ENCODE measurements at places on chromosomes 6 and 20. TPM values are rescaled to one million over a fixed set of nuclear protein-coding genes. Genes with fewer than 3 reads are reported as not detected.

Gene DEFB124
- total RNA-seq: not detected

Gene OTOR
- total RNA-seq: not detected

Gene BANF2
- not detected for total RNA-seq

Gene ZNF512B
- total RNA-seq: 50.5 TPM

Gene EFCAB8
- 0.29 TPM for total RNA-seq

Gene TBXT
- total RNA-seq: not detected

DNA sequence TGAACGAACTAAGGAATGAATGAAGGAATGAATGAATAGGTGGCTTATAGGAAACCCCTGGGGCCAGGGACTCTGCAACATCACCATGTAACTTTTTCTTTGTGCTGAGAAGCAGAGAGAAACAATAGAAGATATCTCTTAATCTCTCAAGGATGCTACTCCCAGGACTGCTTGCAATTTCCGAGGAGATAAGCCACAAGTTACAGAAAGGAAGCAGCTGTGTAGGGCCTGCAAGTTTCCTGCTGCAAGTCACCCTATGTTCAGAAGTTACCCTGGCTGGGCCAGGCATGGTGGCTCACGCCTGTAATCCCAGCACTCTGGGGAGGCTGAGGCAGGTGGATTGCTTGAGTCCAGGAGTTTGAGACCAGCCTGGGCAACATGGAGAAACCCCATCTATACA lies 7.3 kb upstream of the MAVS start:
- H3K27me3 ChIP-seq: no peaks in the 10 kb centered on the region
- H3K36me3 ChIP-seq: peaks cover 4% of the 10 kb centered on the region
- H3K4me1 ChIP-seq: no peaks in the 10 kb centered on the region
- no peak overlapping the region for H3K27ac ChIP-seq

DNA sequence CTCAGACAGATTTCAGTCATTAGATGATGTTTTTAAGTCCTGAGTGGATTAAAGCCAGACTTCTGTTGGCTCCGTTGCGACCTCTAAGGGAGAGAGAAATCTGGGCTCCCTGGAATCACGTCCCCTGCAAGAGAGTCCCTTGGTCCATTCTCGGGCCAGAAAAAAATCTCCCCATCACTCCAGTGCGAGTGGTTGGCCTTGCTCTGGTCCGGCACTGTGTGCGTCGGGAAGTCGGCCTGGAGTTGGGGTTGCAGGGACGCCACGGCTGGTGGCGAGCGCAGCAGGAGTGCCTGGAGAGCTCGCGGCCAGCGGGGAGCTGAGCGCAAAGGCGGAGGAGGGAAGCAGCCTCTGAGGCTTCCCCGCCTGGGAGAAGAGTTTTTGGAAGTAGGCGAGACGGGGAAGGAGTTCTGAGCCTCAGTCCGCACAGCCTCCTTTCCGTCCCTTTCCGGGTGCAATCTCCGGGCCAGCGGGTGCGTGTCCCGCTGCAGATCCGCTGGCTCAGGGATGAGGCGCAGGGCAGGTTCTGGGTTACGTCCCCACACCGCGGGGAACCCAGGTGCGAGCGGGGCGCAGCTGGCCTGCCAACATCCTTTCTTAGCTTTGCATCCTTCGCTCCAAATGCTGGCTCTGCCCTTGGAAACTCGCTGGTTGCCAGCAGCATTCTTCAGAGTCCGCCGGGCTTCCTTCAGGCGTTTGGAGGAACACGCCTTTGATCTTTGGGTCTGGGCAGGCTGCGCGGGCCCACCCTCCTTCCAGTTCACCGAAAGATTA lies 6.8 kb downstream of the TCF21 start:
- peaks cover 87% of the 10 kb centered on the region for H3K27me3 ChIP-seq
- peaks cover 15% of the 10 kb centered on the region for H3K4me1 ChIP-seq
- H3K27ac ChIP-seq: peak overlapping the region; percentile 42
- no peak for DNase-seq
- H3K36me3 ChIP-seq: no peaks in the 10 kb centered on the region

DNA sequence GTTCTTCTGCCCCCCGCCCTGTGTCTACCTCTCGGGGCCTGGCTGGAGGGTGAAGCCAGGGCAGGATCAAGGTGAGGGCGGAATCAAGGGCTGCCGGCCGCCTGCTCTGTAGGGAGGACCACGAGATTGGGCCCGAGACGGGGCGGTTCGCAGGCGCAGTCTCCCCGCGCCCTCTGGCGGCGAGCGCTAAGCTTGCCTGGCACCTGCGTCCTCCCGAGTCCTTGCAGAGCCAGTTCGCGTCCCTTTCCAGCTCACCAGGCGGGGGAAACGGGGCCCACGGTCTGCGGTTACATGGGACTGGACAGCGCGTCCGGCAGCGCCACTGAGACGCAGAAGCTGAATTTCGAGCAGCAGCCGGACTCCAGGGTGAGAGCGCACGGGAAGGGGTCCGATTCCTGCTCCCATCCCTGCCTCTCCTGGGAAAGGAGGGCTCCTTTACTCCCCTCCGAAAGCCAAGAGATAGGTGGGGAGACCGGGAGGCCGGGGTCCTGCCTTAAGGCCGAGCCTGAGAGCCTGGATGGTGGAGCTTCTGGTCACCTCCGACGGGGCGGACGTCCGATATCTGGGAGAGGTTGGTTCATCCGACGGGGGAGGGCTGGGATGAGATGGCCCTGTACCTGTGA lies 3.6 kb upstream of the MATN4 start:
- H3K4me1 ChIP-seq: no peaks in the 10 kb centered on the region
- peak; percentile 68 for DNase-seq
- H3K36me3 ChIP-seq: no peaks in the 10 kb centered on the region
- H3K27me3 ChIP-seq: peaks cover 42% of the 10 kb centered on the region

- no peak for DNase-seq
- H3K4me3 ChIP-seq: no peak overlapping the region
- H3K4me1 ChIP-seq: peaks cover 13% of the 10 kb centered on the region
- H3K27me3 ChIP-seq: peaks cover 6% of the 10 kb centered on the region
These were observed 198.9 kb upstream of the SSTR4 start for GRCh38 chr20:22836211-22836610.

DNA sequence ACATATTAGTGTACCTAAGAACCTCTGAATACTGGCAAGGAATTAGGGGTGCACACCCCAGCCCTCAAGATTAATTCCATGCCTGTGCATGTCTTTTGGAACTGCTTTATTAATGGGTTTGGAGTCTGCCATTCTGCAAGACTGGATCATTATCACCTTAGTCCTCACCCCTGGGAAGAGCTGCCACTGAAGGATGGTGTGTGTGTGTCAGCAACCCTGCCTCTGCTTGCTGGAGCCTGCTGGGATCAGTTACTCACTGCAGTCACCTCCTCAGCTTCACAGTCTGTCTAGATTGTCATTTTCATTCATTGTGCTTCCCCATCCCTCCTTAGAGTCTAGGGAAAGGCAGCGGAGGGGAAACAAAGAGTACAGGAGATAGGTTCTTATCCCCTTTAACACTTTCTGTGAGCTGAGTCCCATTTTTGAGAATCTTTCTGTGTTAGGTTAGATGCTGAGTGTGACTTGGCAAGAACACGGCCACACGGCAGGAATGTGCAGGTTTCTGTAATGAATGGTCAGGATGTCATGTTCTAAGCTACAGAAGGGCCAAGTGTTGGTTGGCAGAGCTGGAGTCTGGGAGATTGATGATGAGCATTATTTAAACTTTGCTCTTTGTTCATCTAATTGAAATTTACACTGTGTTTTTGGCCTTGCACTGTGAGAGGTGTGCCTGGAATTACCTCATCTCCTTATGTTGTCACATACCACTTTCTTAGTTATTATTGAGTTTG lies 21.1 kb downstream of the GHRH start:
- H3K4me1 ChIP-seq: no peaks in the 10 kb centered on the region
- DNase-seq: no peak
- peak overlapping the region; percentile 36 for H3K27ac ChIP-seq
- no peaks in the 10 kb centered on the region for H3K27me3 ChIP-seq
- peaks cover 37% of the 10 kb centered on the region for H3K36me3 ChIP-seq

DNA sequence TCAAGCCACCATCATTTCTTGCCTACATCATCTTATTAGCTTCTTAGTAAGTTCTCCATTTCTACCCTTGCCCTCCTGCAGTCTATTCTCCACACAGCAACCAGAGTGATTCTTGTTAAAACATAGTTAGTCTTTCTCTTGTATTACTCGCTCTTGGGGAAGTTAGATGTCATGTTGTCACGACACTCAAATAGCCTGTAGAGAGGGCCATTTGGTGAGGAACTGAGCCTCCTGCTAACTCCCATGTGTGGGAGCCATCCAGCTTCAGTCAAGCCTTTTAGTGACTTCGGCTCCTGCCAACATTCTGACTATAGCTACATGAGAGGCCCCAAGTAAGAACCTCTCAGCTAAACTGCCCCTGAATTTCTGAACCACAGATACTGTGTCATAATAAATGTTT lies 395.4 kb downstream of the CDC5L start:
- H3K4me3 ChIP-seq: no peak overlapping the region
- no peak overlapping the region for H3K27ac ChIP-seq
- no peaks in the 10 kb centered on the region for H3K36me3 ChIP-seq
- no peaks in the 10 kb centered on the region for H3K4me1 ChIP-seq
- H3K27me3 ChIP-seq: no peaks in the 10 kb centered on the region

DNA sequence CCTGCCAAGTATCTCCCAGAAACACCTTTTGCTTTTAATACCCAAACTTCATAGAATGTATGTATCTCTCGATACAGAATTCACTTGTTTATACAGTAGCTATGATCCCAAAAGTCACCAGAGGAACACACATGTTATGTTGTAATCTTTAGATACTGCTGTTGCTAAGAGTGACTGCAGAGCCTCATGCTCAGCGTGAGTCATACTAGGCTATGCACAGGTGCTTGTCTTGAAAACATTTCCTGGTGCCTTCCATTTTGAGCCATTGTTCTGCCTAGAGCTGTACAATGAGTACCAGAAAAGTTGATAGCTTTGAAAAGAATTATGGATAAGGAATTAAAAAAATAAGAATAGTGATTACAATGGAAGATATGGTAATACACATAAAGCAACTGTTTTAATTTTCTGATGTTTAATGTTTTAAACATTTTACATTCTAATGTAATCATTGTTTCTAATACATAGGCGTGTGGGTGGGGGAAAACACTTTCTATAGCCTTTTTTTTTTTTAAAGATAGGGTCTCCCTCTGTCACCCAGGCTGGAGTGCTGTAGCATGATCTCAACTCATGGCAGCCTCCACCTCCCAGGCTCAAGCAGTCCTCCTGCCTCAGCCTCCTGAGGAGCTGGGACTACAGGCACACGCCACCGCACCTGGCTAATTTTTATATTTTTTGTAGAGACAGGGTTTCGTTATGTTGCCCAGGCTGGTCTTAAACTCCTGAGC lies 79.4 kb downstream of the CD24 start:
- no peak overlapping the region for H3K27ac ChIP-seq
- H3K4me3 ChIP-seq: no peak overlapping the region
- no peaks in the 10 kb centered on the region for H3K36me3 ChIP-seq
- H3K4me1 ChIP-seq: peaks cover 13% of the 10 kb centered on the region
- DNase-seq: no peak

- no peak overlapping the region for H3K4me3 ChIP-seq
- no peaks in the 10 kb centered on the region for H3K4me1 ChIP-seq
- DNase-seq: no peak
- no peaks in the 10 kb centered on the region for H3K36me3 ChIP-seq
- H3K27ac ChIP-seq: no peak overlapping the region
These were observed 682.8 kb downstream of the TFAP2A start for GRCh38 chr6:9732056-9732455.

GRCh38 chr6:55141611-55142010 lies 32.7 kb upstream of the HCRTR2 start:
- H3K4me3 ChIP-seq: no peak overlapping the region
- DNase-seq: no peak
- H3K4me1 ChIP-seq: no peaks in the 10 kb centered on the region
- H3K36me3 ChIP-seq: no peaks in the 10 kb centered on the region
- H3K27me3 ChIP-seq: no peaks in the 10 kb centered on the region

- peaks cover 21% of the 10 kb centered on the region for H3K27me3 ChIP-seq
- H3K4me1 ChIP-seq: peaks cover 7% of the 10 kb centered on the region
- peaks cover 11% of the 10 kb centered on the region for H3K36me3 ChIP-seq
- peak within 1 kb of the TSS; percentile 49 for H3K27ac ChIP-seq
- peak within 1 kb of the TSS; percentile 72 for H3K4me3 ChIP-seq
These were observed at the start of gene FANCE for GRCh38 chr6:35452183-35453090. Gene FANCE (plus strand): TSS chr6:35452338. CDS start chr6:35452546, 208 bp downstream.

- H3K27ac ChIP-seq: no peak overlapping the region
- DNase-seq: peak; percentile 79
- no peak overlapping the region for H3K4me3 ChIP-seq
- H3K27me3 ChIP-seq: peaks cover 22% of the 10 kb centered on the region
- no peaks in the 10 kb centered on the region for H3K4me1 ChIP-seq
These were observed 174.4 kb upstream of the RIN2 start for GRCh38 chr20:19583532-19584175.

GRCh38 chr6:98942263-98942803 lies 5.4 kb downstream of the FBXL4 start:
- no peak overlapping the region for H3K27ac ChIP-seq
- no peak overlapping the region for H3K4me3 ChIP-seq
- peaks cover 24% of the 10 kb centered on the region for H3K4me1 ChIP-seq
- H3K27me3 ChIP-seq: no peaks in the 10 kb centered on the region

DNA sequence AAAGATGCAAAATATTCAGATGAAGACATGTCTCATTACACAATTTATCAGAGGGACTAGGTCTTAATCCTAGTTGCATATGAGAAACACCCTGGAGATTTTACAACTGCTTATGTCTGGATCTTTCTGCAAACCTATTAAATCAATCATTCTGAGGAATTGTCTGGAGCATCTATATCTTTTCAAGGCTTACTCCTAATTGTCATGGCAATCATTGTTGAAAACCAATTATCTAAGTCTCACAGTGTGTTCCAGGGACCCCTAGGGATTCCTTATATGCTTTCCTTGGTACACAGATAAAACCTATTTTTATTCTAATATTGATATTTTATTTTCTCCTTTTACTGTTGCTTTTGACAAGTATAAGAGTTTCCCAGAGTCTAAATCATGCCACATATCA lies 696.9 kb upstream of the EYS start:
- H3K27ac ChIP-seq: no peak overlapping the region
- H3K4me1 ChIP-seq: no peaks in the 10 kb centered on the region
- no peaks in the 10 kb centered on the region for H3K27me3 ChIP-seq
- DNase-seq: no peak
- H3K4me3 ChIP-seq: no peak overlapping the region
- H3K36me3 ChIP-seq: no peaks in the 10 kb centered on the region

DNA sequence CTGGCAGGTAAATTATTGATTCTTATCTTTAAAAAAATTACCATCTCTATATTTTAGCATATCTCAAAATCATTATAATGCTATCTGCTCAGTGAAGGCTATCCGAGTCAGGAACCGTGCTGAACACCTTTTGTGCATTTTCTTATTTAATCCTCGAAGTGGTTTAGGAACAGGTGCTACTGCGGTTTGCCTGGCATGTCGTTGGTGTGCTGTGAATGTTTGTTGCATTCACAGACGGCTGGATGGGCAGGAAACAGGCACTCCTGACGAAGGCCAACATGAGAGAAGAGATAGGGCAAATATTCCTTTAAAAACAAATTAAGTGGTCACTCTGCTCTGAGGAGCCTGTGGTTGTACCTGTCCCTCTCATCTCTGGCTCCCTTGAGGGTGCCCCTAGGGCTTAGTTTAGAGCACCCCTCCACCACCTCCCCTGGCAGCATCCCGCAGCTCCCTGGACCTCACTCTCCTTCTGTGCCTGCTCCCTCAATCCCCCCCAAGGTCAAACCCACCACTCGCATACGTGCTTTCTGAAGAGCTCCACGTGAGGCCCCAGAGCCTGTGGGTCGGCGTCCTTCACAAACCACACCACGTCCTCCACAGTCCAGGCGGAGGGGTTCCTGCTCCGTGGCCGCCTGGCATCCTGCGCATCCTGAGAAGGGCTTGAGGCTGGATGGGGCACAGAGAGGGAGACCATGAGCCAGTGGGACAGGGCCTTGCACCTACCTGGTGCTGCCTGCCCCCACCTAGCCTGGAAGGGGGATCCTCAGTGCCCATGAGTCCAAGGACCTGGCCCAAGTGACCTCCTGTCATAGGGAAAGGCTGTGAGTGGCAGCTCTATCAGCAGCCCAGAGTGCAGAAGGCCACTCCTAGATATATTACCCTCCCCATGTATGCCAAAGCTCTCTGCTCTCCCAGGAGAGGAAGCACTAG lies 116.5 kb downstream of the SCML4 start:
- H3K4me3 ChIP-seq: no peak overlapping the region
- no peaks in the 10 kb centered on the region for H3K36me3 ChIP-seq
- DNase-seq: no peak
- peaks cover 10% of the 10 kb centered on the region for H3K4me1 ChIP-seq
